ENCODE measurements at places on chromosomes 12 and 14.
A peak's percentile ranks its signal among the peaks of the same experiment; 100 is the strongest.

GRCh38 chr14:103805708-103806107, 41.7 kb downstream of the PPP1R13B start:
- DNase-seq = no peak

DNA sequence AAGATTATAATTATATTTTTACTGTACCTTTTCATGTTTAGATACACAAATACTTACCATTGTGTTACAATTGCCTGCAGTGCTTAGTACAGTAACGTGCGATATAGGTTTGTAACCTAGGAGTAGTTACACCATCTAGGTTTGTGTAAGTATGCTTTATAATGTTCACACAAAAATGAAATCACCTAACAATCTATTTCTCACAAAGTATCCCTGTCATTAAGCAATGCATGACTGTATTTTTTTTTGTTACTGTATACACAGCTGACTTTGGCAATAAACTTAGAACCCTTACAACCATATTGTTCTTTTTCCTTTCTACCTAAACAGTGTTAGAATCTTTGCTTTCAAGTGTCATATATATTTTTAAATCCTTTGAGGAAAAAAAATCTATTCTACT, 303.0 kb upstream of the E2F7 start:
- no peak for DNase-seq

GRCh38 chr12:50062728-50063460, 5.5 kb downstream of the ASIC1 start:
- no peak for DNase-seq

DNA sequence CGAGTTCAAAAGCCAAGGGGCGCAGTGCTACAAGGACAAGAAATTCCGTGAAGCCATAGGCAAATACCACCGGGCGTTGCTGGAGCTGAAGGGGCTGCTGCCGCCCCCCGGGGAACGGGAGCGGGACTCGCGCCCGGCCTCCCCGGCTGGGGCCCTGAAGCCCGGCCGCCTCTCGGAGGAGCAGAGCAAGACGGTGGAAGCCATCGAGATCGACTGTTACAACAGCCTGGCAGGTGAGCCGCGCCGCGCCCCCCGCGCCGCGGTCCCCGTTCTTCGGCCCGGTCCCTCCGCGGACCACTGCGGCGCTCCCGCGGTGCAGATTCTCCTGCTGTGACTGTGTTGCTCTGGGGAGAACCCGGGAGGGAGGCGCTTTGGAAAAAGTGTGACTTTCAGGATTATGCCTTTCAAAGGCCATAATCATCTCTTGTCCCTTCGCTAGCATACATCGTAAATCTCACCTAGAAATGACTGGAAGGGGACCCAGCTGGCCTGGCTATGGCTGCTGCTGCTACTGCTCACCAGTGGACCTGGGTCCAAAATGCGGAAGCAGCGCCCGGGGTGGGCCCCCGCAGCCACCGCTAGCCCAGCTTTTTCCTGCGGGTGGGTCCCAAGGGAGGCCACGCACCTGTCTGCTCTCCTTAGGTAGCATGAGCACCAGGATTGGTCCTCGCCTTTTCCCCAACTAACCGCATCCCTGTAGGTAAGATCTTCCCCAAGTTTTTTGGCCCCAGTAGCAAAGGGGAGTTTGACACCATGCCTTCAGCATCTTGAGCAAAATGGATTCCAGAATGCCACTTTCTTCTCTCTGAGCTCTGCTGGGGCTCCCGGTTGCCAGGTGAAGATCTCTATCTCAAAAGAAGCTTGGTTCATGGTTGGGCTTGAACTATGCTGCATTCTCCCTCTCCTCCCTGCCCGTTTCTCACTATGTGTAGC, 853 bp downstream of the TTC9 start:
- DNase-seq = no peak

- DNase-seq = no peak
Observed at GRCh38 chr14:83320837-83321236, 1787.2 kb upstream of the SEL1L start.

DNA sequence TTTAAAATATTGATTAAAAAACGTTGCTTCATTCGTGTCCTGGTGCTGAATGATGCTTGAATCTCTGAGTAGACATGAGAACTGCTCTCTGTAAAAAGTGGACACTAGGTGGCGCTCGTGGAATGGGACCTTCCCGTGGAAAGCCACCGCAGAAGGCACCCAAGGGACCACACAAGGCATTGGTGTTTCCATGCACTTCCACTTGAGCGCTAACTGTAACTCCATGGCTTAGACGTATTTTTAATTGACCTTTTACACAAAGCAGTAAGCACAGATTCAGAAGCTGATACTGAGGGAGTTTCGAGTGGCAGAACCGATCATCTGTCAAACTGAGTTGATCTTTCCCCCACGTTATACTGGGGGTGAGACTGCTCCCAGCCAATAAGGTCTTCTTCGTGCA, 135.3 kb downstream of the PRKCH start:
- peak; percentile 85 for DNase-seq

DNA sequence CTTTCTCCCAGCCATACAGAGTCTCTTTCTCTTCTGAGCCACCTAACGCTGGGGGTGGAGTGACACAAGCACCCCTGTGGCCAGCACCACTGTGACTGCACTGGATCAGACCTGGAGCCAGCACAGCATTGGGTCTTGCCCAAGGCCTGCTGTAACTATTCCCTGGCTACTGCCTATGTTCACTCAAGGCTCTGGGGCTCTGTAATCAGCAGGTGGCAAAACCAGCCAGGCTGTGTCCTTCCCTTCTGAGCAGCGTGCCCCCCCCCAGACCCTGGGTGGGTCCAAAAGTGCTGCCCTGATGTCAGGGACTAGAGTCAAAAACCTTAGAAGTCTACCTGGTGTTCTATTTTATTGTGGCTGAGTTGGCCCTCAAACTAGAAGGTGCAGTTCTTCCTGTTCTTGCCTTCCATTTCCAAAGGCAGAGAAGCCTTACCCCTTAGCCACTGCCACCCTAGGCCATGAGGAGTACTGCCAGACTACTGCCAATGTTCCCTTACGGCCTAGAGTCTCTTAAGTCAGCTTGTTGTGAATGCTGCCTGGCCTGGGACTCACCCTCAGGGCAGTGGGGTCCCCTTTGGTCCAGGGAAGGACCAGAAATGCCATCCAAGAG, 49.9 kb downstream of the PELI2 start:
- DNase-seq = no peak

DNA sequence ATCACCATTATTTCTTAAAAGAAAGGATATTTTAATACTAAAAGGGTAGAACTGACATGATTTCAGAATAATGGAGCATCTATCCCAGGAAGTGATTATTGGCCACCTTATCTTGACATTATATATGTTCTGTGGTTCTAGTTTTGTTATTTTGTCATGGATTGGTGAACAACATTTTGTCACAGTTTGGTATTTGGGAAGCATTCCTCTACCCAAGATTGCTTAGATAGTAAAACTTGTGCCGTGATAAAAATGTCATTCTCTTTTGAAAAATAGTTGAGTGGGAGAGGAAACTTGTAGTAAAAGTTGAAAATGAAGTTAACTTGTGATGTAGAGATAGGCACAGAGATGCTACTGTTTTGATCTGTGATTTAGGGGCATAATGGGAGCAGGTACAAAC, 65.7 kb downstream of the TMX1 start:
- DNase-seq = no peak

GRCh38 chr12:5267603-5268423, 164.1 kb upstream of the NTF3 start:
- DNase-seq = no peak

- DNase-seq = no peak
Observed at GRCh38 chr14:47008732-47009131, 357.2 kb upstream of the RPL10L start.

- DNase-seq = no peak
Observed at GRCh38 chr12:23581913-23582312, 367.6 kb downstream of the SOX5 start.

DNA sequence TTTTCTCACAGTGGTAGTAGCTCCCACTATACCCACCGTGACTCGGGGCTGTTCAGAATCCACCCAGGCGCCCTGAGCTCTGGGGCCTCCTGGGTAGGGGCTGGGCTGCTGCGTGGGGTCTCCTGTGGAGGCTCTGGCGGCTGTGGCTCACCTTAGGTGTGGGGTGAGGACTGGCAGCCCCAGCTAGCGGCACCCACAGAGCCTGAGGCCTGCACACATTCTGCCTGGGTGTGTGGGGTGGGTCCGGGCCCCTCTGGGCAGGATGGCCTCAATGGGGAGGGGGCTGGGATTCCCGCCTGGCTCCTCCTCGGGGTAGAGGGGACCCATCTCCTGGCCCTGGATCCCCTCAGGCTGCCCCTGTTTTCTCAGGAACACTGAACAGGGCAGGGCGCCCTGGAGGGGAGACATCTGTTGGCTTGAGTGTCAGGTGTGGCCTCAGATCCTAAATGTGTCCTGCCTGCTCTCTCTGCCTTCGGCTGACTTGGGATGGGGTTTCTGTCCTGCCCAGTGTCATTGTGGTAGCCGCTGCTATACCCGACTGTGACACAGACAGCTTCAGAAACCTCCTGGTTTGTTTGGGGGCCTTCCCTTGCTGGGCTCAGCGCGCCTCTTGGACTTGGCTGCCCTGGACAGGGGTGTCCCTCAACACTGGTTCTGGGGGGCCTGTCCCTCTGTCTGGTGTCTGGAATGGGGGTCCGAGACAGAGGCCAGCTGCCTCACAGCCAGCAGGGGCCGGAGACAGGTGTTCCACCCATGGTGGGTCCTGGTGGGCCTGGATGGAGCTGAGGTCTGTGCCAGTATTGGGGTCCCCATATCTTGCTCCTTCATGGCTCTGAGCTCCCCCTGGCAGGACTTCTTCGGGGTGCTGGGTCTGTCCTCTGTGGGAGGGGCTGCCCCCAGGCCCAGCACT, 354.9 kb downstream of the TMEM121 start:
- DNase-seq = no peak

- DNase-seq = no peak
Observed at GRCh38 chr12:116375278-116375842, 97.9 kb upstream of the MED13L start.

- no peak for DNase-seq
Observed at GRCh38 chr12:58463051-58463450, 457.3 kb downstream of the LRIG3 start.

- DNase-seq = no peak
Observed at GRCh38 chr12:58593557-58594304, 326.6 kb downstream of the LRIG3 start.

GRCh38 chr12:57552835-57553313, 3.0 kb downstream of the KIF5A start:
- DNase-seq = no peak

DNA sequence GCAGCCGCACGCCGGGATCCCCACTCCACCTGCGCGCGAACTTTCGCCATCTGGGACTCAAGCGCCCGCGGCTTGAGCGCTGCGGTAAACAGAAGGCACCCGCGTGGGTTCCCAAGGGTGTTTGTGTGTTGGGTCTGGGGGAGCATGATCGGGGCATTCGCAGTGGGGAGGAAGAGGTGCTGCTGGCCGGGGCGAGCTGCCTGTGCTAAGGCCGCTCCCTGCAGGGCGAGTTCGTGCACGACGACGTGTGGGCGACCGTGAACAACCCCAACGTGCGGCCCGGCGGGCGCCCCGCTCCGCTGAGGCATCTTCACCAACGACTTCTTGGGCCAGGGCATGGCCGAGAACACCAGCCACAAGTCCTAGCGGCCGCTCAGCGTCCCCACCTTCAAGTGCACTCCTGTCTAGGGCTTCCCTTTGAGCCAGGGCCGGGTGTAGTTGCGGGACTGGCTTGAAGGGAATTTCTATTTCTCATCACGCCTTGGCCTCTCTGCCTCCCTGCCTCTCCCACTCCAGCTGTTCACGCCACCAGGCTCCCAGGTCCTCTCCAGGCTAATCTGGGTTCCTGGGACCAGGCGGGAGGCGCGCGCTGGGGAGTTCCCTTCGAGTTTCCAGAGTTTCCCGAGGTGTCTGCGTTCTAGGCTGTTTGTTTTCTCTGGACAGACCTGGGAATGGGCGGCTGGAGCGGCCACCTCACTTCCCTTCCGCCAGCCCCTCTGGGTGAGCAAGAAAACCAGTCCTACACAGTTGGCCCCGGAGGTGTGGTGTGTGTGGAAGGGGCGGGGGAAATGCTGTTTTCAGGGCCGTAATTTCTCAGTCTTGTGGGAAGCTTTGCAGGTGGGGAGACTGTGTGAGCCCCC, 417.8 kb upstream of the TMTC1 start:
- DNase-seq = no peak

GRCh38 chr14:53539489-53540126, 386.5 kb upstream of the DDHD1 start:
- peak; percentile 6 for DNase-seq

DNA sequence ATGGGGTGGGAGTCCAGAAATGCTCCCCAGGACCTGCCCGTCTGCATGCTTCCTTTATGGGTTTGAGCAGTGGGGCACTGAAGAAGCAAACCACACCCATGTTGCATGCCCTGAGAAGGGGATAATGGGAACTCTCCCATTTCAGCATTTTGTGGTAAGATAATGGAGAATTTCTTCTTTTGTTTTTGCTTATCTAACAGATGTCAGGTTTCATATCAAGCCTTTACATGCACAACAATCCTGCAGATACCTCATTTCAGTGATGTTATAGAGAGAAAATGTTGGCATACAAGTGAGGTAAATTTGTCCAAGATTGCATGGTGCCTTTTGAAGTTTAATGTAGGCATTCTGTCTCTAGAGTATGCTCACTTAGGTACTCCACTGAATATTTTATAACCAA, 177.0 kb downstream of the ALX1 start:
- no peak for DNase-seq

DNA sequence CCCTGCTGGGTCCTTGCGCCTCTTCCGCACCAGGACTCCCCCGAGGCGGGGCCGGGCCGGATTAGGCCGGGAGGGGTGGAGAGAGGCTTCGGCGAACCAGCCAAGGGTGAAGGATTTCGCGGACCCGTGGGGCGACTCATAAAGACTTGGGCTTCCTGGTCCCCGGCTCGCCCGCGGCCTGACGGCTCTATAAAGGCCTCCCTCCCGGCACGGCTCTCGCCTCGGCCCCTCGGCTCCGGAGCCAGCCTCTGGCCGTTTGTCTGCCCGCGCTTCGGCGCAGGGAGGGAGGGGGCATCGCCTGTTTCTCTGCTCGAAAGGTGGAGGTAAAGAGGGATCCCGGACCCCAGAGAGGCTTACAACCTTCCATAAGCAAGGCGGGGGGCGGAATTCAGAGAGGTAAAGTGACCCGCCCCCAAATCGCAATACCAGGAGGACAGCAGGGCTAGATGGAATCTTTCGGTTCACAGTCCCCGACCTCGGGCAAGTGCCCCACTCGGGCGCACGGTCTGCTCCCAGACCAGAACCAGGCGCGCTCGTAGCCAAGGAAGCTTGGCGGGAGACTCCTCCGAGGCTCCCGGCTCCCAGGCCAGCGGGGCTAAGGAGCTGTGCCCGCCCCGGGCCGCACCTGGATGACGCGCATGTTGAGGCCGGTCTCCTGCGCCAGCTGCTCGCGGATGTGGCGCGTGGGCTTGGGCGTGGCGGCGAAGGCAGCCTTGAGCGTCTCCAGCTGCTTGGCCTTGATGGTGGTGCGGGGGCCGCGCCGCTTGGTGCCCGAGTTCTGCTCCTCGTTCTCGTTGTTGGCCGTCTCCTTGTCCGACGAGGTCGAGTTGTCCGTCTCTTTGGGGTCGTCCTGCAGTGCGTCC, 3.9 kb downstream of the LHX5 start:
- no peak for DNase-seq
